ENCODE measurements at places on chromosomes 6 and 20. TPM values are rescaled to one million over a fixed set of nuclear protein-coding genes. Genes with fewer than 3 reads are reported as not detected.
A peak's percentile ranks its signal among the peaks of the same experiment; 100 is the strongest.

GRCh38 chr6:29758761-29759160 lies 35.5 kb downstream of the HLA-F start:
- DNase-seq = peak; percentile 22

- no peak for DNase-seq
These were observed 36.4 kb upstream of the KHDC1 start for GRCh38 chr6:73299151-73299971.

DNA sequence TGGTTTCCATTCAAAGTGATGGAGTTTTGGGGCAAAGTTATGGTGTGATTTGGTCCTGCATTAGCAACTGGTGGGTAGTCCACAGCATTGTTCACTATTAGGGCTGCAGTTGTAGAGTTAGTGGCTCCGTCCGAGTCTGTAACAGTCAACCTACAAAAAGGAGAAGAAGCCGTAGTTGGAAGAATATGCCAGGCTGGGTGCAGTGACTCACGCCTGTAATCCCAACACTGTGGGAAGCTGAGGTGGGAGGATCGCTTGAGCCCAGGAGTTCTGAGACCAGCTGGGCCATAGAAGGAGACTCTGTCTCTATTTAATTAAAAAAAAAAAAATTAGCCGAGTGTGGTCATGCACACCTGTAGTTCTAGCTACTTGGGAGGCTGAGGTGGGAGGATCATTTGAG lies 69.5 kb downstream of the KIAA0319 start:
- no peak for DNase-seq

GRCh38 chr6:3194535-3195419 lies 32.7 kb downstream of the TUBB2B start:
- no peak for DNase-seq

Gene GABRR1
- total RNA-seq = not detected

Gene PLTP
- total RNA-seq = 69.5 TPM

Gene TM9SF4
- 20.7 TPM for total RNA-seq

Measured in liver (tissue), 10 donors.